Activated CD8-positive, alpha-beta T cell treated with anti-CD3 and anti-CD28 coated beads for 36 hours (primary cell): ENCODE measurements at places on chromosomes 5 and 9.

DNA sequence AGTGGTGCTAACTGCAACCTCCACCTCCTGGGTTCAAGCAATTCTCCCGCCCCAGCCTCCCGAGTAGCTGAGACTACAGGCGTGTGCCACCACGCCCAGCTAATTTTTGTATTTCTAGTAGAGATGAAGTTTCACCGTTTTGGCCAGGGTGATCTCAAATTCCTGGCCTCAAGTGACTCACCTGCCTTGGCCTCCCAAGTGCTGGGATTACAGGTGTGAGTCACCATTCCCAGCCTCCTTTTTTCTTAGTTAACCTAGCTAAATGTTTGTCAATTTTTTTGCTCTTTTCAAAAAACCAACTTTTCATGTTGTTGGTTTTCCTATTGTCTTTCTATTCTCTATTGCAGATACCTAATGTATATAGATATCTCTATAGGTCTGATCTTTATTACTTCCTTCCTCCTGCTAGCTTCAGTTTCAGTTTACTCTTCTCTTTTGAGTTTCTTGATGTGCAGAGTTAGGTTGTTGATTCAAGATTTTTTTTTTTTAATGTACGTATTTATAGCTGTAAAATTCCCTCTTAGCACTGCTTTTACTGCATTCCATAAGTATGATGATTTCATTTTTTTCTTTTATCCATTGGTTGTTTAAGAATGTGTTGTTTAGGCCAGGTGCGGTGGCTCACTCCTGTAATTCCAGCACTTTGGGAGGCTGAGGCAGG is 32.9 kb downstream of the FGD3 start:
- no peak for DNase-seq

DNA sequence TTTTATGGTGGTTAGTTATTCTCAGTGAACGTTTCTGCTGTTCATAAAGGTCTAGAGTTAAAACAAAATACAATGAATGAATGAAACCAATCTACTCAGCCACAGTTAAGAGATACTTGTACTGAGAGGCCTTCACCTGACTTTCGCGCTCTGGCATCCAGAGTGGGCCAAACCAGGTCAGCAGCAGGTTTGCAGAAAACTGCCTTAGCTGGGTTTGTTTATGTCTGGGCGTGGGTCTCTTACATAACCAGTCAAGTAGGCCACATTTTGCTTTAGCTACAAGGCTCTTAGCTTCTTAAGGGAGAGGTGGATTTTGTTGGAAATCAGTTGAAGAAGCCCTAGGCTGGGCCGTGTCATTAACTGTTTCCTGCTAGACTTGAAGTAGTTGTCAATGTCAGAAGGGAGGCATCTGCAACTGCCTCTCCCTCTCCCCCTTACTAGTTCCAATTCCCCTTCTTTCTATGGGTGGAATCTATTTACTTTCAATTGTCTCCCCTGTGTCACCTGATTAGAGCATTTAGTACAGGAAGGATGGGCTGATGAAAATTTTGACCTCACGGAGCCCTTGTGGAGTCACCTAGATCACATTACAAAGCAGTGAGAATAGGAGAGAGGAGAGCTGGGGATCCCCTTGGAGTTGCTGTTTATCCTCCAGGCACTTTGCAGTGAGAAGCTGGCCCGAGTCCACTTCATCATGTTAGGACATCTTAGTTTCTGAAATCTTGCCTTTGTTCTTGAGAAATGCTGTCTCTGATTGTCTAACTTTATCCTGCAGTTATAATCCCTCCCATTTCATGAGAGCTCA is 200.5 kb downstream of the ARHGEF28 start:
- DNase-seq = no peak

DNA sequence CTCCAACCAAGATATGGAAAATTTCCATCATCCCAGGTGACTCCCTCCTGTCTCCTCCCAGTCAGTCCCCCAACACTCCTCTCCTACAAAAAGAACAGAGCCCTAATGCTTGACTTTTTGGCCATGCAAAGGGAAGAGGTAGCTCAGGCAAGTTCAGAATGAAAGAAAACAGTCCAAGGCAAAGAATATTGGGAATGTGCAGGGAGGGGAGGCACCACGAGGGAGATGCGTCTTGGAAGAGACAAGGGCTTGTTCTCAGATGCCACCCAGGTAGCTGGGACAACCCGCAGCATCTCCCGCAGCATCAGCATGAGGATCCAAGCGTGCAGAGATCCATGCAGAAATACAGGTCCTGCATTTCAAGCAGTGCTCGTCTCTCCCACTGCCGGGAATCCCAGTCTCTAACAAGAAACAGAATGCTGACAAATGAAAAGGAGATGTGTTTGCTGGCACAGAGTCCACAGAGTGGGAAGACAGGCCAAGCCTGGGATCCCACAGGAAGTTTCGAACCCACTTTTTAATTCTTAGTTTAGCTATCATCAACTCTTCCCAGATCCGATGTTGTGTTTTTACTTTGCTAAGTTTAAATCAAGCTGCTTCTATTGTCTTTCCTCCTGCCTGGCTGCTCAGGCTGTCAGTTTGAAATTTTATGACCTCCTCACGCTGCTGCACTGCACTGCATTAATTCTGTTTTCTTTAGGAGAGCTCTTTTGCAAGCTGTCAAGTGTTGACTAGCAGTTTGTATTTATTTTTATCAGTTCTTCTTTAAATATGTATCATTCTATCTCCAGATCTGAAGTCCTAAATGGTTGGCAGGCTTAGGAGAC is 86.8 kb upstream of the OSMR start:
- DNase-seq = no peak

- DNase-seq = no peak
These were observed 134.1 kb upstream of the ZNF462 start for GRCh38 chr9:106728860-106729259.

- DNase-seq = no peak
These were observed 181.0 kb upstream of the NFIL3 start for GRCh38 chr9:91604451-91605179.

GRCh38 chr5:69188811-69189161 is 597 bp upstream of the CENPH start:
- no peak for DNase-seq

DNA sequence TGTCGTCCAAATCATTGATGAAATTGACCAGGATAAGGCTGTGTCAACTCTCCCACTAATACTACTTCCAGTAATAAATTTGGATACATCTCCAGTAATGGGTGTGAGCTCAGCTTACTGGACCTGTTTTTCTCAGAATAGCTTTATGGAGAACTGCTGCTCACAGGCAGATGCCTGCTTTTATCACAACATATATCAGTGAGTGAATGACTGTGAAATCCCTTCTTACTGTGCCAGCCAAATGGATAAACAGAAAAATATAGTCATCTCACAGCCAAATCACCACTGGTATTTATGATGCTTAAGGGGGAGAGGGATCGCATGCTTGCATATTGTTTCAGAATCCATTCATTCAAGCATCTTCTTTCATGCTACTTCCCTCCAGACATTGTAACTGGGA is 148.4 kb upstream of the PAPPA start:
- no peak for DNase-seq

GRCh38 chr5:1030801-1031271 is 22.2 kb downstream of the NKD2 start:
- no peak for DNase-seq

- DNase-seq = no peak
These were observed 50.2 kb upstream of the FSTL4 start for GRCh38 chr5:133662578-133662977.
